RWPE2 (cell line): ENCODE measurements at places on chromosomes 2 and 18.

GRCh38 chr2:100293341-100294161 lies 28.8 kb downstream of the LONRF2 start:
- no peak for DNase-seq

DNA sequence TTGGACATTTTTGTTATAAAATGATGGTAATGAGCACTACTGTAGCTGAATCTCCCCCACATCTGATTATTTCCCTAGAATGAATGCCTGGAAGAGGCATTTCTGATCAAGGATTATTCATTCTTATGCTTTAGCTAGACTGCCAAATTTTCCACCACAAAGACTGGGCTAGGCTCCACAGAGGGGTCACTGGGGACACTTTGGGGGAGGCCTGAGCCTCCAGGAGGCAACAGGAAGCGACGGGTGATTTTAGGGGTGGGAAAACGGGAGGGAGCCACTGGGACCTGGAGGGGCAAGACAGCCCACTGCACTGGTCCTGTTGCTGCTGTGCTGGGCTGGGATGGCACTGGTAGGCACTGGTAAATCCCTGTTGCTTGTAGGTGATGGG lies 2.4 kb upstream of the ASB1 start:
- no peak for DNase-seq

- DNase-seq, result no peak
These were observed 21.3 kb upstream of the ICOS start for GRCh38 chr2:203915256-203915655.

GRCh38 chr2:150062416-150062815 lies 425.1 kb downstream of the RND3 start:
- DNase-seq, result no peak

- no peak for DNase-seq
These were observed 7.7 kb downstream of the FHL2 start for GRCh38 chr2:105391058-105391627.
